ENCODE measurements at places on chromosomes 11 and 22.

DNA sequence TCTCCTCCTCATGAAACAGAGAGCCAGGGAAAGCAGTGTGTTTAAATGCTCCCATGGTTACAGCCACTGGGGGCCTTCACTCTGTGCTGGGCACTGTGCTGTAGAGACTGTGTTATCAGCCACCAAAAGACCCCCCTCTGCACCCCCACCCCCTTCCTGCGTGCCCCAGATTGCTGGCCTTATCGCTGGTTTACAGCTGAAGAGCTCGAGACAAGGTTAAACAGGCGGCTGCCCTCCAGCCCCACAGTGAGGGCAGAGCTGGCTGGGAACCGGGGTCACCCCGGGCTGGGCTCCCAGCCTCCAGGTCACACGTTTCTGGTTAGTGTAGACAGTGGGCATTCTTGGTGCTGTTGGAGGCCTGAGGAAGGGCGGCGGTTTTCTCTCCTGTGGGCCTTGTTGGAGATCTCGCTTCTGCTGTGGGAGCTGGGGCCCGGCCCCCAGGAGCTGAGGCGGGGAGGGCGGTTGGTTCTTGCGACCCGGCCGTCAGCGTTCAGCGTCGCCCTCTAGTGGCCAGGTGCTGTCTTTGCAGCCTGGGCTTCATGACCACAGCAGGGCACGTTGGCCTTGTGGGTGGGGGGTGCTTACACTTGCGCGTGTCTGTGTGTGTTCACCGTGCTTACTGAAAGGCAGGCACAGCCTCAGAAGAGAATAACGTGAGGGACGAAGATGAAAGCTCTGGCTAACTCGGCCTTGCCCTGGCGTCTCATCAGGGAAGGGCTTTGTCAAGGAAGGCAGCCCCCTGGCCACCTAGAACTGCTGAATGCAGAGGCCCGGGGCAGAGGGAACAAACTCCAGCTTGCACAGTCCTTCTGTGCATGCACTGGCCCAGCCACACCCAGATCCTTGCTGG lies 40.8 kb downstream of the TBC1D22A start:
- DNase-seq = peak; percentile 57

- DNase-seq = no peak
Observed at GRCh38 chr11:26025676-26026075, 306.3 kb upstream of the ANO3 start.

- DNase-seq = peak; percentile 9
Observed at GRCh38 chr11:100769165-100769564, 82.1 kb downstream of the ARHGAP42 start.

DNA sequence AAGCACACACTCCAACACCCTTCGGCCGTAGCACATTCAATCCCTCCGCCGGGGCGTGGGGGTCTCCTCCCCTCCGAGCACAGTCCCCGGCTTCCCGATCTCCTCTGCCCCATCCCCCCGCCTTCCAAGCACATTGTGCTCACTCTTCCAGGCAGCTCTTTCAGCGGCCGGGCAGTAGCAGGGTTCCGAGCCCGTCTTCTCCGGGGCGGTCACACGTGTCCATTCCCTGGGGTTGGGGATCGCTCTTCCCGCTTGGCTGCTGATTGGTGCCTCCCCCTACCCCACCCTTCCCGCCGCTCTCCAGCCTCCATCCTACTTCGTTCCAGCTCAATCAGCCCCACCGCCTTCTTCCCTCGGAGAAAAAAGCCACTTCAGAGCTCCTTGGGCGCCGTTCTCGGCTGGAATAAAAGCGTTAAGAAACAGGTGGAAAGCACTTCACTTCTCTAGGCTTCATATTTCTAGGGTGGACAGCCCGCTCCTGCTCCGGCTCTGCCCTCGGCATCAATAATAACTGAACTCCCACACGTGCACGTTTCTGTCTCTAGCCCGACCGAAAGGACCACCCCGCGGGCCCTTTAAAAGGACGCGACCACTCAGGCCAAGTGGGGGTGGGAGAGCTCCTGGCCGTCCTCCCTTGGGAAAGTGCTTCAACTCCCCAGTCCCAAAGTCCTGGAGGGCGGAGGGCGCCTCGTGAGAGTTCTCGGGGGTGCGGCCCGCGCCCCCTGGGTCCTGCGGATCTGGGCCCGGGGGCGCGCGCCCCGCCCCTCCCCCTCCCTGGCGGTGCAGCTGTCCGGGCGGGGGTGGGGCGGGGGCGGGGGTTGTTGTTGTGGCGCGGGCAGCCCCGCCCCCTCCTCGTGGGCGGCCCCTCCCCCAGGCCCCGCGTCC lies 464 bp upstream of the CECR2 start:
- DNase-seq = peak; percentile 17

- DNase-seq = peak; percentile 70
Observed at GRCh38 chr22:41401781-41402648, 20.3 kb downstream of the TEF start.

- DNase-seq = peak; percentile 62
Observed at GRCh38 chr22:30246814-30247376, 336 bp upstream of the LIF start.

DNA sequence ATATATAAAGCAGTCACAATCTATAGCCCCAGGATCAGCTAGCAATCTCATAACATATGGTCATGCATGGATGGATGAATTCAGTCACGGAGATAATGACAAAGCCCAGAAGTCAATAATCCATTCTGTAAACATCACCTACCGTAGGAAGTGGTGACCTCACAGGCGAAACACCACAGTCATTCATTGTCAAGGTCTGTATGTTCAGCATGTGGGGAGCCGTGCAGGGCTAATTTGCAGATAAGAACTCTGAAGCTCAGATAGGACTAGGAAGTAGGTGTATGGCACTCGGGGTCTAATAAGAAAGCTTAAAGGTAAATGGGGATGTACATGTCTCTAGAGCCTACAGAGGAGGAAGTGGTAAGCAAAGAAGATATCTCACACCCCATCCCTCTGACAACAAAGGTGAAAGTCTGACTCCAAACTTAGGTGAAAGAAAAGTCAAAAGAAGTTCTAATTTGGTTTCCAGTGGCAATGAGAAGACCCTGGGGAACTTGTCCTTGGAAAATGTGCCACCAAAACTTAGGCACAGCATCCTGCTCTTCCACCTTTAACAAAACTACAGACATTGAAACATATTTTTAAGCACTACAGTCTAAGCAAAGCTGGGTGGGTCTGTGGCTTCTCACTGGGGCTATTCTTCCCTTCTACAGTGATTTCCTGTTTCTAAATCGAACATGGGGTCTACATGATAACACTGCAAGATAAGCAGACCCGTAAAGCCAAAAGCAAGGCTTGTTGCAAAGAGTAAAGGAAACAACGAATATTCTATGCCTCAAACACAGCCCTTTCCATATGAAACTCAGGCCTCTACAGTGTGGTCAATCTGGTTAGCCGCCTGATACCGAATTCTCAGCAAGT lies 5.2 kb downstream of the CRTAM start:
- DNase-seq = no peak

DNA sequence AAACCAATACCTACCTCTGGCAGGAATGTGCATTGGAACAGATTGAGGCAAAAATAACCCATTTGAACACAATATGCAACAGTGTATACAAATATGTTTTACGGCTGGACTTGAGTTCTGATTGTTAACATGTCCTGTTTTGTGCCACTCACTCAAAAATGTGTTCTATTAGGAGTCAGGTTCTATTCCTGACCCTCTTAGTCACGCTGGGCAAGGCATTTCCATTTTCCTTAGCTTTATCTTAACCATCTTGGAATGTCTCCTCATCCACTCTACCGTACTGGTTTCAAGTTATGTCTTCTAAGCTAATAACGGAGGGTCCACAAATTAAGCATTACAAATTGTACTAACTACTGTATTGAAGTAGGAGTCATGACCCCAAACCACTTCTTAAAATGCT lies 78.6 kb downstream of the MAML2 start:
- no peak for DNase-seq

GRCh38 chr22:47994601-47995263 lies 1232.3 kb downstream of the TBC1D22A start:
- no peak for DNase-seq

DNA sequence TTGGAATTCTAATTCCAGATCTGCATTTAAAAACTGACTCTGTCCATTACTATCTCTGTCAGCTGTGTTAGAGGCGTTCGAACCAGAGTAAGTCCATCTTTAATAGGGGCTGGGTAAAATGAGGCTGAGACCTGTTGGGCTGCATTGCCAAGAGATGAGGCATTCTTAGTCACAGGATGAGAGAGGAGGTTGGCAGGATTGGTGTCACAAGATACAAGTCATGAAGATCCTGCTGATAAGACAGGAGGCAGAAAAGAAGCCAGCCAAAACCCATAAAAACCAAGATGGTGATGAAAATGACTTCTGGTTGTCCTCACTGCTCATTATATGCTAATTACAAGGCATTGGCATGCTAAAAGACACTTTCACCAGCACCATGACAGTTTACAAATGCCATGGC lies 356.3 kb upstream of the ISX start:
- no peak for DNase-seq

DNA sequence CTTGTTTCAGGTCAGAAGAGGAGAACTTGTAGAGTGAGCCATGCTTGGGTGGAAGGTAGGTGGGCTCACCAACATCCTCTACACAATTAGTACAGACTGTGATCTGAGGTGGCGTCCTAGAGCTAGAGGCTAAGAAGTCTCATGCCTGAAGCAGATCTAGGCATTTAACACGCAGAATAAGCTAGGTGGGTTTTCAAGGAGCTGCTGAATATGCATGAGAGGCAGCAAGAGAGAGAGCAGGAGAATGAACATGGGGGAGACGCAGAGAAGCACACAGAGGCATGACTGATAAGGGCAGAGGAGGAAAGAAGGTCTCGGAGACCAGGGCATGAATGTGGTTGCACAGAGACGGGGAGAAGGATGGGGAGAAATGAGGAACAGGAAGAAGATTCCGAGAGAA lies 36.8 kb upstream of the JAM3 start:
- DNase-seq = no peak

GRCh38 chr22:27523711-27524110 lies 277.8 kb downstream of the MN1 start:
- DNase-seq = no peak

GRCh38 chr22:20283674-20284066 lies 15.6 kb upstream of the RTN4R start:
- DNase-seq = no peak

DNA sequence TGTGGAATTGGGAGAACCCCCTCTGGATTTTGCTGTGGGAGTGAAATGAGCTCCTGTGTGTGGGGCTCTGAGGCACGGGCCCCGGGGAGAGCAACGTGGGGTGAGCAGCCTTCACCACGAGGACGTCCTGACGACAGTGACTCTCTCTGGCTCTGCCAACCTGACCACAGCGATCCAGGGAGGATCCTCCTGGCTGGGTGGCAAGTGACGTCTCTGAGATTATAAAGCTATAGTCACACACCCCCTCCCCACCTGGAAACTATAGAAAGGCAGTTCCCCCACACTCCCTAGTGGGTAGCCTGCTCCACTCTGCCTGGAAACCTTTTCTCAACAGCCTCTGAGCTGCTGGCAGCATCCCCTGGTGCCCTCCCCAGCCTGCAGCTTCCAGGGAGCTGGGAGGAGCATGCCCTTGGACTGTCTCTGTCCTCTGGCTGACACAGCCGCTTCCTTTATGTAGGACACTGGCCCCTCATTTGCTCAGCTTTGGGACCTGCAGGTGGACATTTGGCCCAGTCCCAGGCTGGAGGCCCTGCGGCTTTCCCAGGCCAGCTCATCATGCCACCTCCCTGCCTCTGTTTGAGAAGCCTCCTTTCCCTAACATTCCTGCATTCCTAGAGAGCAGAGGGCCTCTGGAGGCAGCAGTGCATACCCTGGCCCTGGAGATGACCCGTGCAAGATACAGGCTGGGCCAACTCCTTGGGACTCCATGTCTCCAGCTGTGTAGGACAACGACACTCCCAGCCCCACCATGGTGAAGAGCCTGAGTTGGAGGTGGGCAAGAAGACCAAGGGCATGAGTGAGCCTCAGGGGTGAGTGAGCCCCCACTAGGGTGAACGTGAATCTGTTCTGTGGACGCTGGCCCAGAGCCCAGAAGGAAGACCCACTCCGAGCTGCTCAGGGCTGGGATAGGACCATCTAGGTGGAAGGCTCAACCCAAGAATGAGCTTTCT lies 314.0 kb downstream of the NTM start:
- DNase-seq = no peak

Data from AG20443 (cell line).